ENCODE measurements at places on chromosomes 1 and 21. TPM values are rescaled to one million over a fixed set of nuclear protein-coding genes. Genes with fewer than 3 reads are reported as not detected.

Gene ARHGAP30
- 2.6 TPM for total RNA-seq

Gene UAP1
- 66.5 TPM for total RNA-seq

Gene LCK
- total RNA-seq, result 2.0 TPM

Gene HCN3
- 4.2 TPM for total RNA-seq

Gene ABCD3
- 18.4 TPM for total RNA-seq

Gene PWP2
- total RNA-seq, result 5.2 TPM

Gene RSPO1
- total RNA-seq, result 39.1 TPM

Gene FCGR1A
- not detected for total RNA-seq

DNA sequence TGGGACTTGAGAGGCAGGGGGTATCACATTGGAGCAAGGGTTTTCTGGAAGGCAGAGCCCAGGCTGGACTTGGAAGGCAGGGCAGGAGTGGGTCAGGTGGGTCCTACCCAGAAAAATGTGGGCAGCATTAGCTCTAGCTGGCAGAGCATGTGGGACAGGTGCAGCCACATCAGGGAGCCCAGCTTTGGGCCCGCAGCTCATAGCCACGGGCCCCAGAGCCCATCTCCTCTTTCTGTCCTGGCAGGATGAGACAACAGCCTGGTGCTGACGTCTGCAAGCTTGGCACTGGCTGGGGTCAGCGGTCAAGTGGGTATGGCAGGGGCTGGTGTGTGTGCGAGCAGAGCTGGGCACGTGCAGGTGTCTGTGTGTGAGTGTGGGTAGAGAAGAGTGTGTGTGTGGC is 154.7 kb downstream of the GRIK3 start:
- DNase-seq, result no peak
- H3K36me3 ChIP-seq, result no peaks in the 10 kb centered on the region
- H3K4me1 ChIP-seq, result no peaks in the 10 kb centered on the region
- no peak overlapping the region for H3K4me3 ChIP-seq
- H3K27me3 ChIP-seq, result no peaks in the 10 kb centered on the region
- H3K27ac ChIP-seq, result no peak overlapping the region

DNA sequence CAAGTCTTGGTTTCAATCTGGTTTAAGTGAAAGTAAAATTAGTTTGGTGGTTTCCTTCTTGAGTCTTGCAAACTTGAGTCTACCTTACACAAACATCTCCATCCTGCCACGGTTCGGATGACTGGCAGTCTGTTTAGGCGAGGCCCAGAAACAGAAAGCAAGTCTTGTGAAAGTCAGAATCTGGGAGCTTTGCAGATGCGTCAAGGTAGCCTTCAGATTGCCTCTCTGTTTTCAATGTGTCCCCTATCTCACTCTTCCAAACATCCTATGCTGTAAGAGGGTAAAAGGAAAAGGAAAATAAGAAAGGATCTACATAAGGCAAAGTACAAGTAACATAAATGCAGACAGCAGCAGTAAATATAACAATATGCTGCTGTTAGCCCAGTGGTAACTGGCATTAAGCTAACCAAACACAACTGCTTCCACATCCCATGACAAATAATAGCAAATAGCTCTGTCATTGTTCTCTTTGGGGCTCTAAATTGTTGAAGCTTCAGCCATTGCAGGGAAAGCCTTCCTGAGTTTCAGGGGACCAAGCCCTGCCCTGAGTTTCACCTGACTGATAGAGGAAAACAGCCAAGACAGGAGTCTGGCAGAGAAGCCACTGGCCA is 26.2 kb upstream of the C1orf105 start:
- H3K4me1 ChIP-seq, result peaks cover 21% of the 10 kb centered on the region
- H3K36me3 ChIP-seq, result no peaks in the 10 kb centered on the region
- H3K27ac ChIP-seq, result peak overlapping the region; percentile 78
- no peak for DNase-seq
- H3K27me3 ChIP-seq, result no peaks in the 10 kb centered on the region

GRCh38 chr1:100866041-100866900 is 28.4 kb downstream of the EXTL2 start:
- DNase-seq, result no peak
- H3K36me3 ChIP-seq, result no peaks in the 10 kb centered on the region
- H3K4me3 ChIP-seq, result no peak overlapping the region
- H3K27me3 ChIP-seq, result no peaks in the 10 kb centered on the region
- H3K4me1 ChIP-seq, result no peaks in the 10 kb centered on the region
- H3K27ac ChIP-seq, result no peak overlapping the region

GRCh38 chr21:45383111-45383614 is 21.8 kb upstream of the COL18A1 start:
- no peak overlapping the region for H3K4me3 ChIP-seq
- H3K27me3 ChIP-seq, result no peaks in the 10 kb centered on the region
- H3K36me3 ChIP-seq, result no peaks in the 10 kb centered on the region
- H3K4me1 ChIP-seq, result peaks cover 13% of the 10 kb centered on the region
- DNase-seq, result peak; percentile 9

GRCh38 chr1:40621821-40622450 is 43.5 kb downstream of the RIMS3 start:
- H3K36me3 ChIP-seq, result no peaks in the 10 kb centered on the region
- H3K4me3 ChIP-seq, result no peak overlapping the region
- no peaks in the 10 kb centered on the region for H3K4me1 ChIP-seq
- DNase-seq, result no peak
- H3K27ac ChIP-seq, result no peak overlapping the region

- no peaks in the 10 kb centered on the region for H3K27me3 ChIP-seq
- no peak overlapping the region for H3K4me3 ChIP-seq
- H3K4me1 ChIP-seq, result no peaks in the 10 kb centered on the region
- no peaks in the 10 kb centered on the region for H3K36me3 ChIP-seq
These were observed 172.6 kb downstream of the PLA2G4A start for GRCh38 chr1:187001198-187001889.

- H3K27me3 ChIP-seq, result no peaks in the 10 kb centered on the region
- H3K27ac ChIP-seq, result no peak overlapping the region
- DNase-seq, result no peak
These were observed 126.7 kb upstream of the KRTAP19-8 start for GRCh38 chr21:31164713-31165694.

DNA sequence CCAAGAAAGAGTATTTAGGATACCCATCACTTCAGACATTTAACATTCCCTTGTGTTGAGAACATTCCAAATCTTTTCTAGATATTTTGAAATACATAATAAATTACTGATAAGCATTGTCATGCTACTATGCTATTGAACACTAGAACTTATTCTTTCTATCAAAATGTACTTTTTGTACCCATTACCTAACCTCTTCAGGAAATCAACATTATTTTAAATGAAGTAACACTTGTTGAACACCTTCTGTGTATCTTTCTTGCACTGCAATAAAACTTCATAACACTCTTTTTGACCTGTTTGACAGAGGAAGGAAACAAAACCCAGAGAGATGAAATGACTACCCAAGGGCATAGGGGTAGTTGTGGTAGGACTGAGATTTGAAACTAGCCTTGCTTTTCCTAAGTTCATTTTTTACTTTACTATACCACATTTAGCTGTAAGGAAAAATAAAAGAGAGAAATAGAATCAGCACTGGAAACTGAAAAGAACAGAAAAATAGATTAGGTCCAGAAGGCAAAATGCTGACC is 99.4 kb downstream of the UCHL5 start:
- no peak overlapping the region for H3K4me3 ChIP-seq
- H3K36me3 ChIP-seq, result no peaks in the 10 kb centered on the region
- no peak overlapping the region for H3K27ac ChIP-seq

- H3K4me3 ChIP-seq, result no peak overlapping the region
- no peaks in the 10 kb centered on the region for H3K27me3 ChIP-seq
- H3K36me3 ChIP-seq, result no peaks in the 10 kb centered on the region
- no peak overlapping the region for H3K27ac ChIP-seq
- no peaks in the 10 kb centered on the region for H3K4me1 ChIP-seq
These were observed 27.2 kb downstream of the OVAAL start for GRCh38 chr1:180585994-180586359.

GRCh38 chr1:112493351-112493750 is 15.4 kb upstream of the WNT2B start:
- H3K27me3 ChIP-seq, result no peaks in the 10 kb centered on the region
- no peaks in the 10 kb centered on the region for H3K36me3 ChIP-seq

- H3K27ac ChIP-seq, result peak within 1 kb of the TSS; percentile 89
- H3K4me3 ChIP-seq, result peak within 1 kb of the TSS; percentile 71
- no peaks in the 10 kb centered on the region for H3K4me1 ChIP-seq
These were observed at the start of gene TMCO4 for GRCh38 chr1:19799230-19800075. TSS of gene TMCO4 (minus strand) at chr1:19799916. CDS start at chr1:19780758, 19,158 bp downstream.

- no peak overlapping the region for H3K27ac ChIP-seq
- no peak overlapping the region for H3K4me3 ChIP-seq
- H3K36me3 ChIP-seq, result no peaks in the 10 kb centered on the region
- no peak for DNase-seq
These were observed 88.6 kb upstream of the ZC3H11B start for GRCh38 chr1:219701476-219701875.

GRCh38 chr1:17587693-17588047 is 48.2 kb downstream of the ARHGEF10L start:
- no peak overlapping the region for H3K4me3 ChIP-seq
- no peaks in the 10 kb centered on the region for H3K4me1 ChIP-seq
- H3K27me3 ChIP-seq, result no peaks in the 10 kb centered on the region
- H3K27ac ChIP-seq, result peak overlapping the region; percentile 60

DNA sequence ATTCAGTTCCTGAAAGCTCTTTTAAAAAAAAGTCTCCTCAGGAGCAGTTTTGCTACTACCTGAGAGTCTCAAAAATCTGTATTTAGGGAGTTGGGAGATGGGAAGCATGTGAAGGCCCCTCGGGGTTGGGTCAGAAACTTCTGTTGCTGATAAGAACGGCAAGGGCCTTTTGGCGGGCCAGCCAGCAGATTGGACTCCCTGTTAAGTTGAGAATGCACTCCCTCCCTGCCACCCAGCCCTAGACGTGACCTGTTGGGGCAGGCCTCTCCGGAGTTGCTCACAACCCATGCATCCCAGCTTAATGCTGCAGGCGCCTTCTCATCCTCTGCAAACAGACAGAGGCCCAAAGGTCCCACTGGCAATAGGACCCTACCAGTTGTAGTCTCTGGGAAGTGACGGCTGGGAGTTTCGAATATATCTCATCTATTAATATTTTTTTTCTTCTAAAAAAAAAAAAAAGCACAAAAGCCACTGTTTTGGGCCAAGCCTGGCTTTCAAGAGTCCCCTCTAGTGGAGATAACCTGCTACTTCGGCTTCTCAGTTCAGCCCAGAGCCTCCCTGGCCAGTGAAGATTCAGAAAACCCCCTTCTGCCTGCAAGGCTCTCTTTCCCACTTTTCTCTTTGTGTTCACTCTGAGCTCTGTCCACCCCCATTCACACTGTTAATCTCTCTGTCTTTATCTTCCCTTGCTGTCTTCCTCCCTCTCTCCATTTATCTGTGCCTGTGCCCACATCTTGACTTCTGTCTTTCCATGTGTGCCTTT is 5.3 kb downstream of the PLXNA2 start:
- DNase-seq, result peak; percentile 55
- H3K36me3 ChIP-seq, result no peaks in the 10 kb centered on the region
- H3K27me3 ChIP-seq, result no peaks in the 10 kb centered on the region
- H3K27ac ChIP-seq, result peak overlapping the region; percentile 30
- no peak overlapping the region for H3K4me3 ChIP-seq
- peaks cover 4% of the 10 kb centered on the region for H3K4me1 ChIP-seq

All from uterus (tissue), 4 donors.